ENCODE measurements at places on chromosomes 7 and 10.

DNA sequence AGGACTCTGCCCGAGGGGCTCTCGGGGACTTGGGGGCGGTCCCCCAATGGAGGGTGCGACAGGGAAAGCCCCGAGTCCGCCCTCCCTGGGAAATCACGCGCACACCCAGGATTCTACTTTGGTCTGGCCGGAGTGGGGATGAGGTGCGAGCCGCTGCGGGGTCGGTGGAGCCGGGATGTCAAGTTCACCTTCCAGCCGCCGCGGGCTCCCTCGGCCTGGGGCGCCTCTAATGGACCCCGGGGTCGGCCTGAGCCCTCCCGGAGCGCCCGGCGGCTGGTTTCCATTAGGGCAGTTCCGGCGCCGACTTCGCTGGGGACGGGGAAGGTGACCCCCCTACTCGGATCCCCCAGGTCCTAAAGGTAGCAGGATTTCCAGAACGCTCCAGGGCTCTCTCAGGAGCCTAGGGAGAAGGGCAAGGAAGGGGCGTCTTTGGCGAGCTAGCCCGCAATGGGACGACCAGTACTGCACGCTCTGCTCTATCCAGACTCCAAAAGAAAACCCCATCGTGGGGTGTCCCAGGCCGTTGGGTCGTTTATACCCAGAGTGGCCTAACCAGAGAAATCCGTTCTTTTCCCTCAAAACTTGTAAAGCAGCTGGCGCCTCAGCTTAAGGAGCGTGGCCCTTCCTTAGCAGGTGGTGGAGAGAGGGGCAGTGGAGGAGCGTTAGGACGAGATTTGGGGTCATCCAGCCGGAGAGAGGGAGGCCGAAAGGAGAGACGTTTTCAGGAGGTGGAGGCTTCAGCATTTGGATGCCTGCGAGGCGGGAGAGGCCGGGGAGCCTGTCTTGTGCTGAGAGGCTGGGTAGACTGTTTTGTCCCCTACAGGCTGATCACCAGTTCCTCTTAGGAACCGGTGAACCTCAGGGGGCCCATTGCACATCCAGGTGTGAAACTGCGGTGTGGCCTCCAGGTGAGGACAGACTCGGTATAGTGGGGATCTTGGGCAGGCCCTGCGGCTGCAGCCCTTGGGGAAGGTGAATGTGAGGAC, 860 bp upstream of the WDR86 start:
- no peak for DNase-seq

DNA sequence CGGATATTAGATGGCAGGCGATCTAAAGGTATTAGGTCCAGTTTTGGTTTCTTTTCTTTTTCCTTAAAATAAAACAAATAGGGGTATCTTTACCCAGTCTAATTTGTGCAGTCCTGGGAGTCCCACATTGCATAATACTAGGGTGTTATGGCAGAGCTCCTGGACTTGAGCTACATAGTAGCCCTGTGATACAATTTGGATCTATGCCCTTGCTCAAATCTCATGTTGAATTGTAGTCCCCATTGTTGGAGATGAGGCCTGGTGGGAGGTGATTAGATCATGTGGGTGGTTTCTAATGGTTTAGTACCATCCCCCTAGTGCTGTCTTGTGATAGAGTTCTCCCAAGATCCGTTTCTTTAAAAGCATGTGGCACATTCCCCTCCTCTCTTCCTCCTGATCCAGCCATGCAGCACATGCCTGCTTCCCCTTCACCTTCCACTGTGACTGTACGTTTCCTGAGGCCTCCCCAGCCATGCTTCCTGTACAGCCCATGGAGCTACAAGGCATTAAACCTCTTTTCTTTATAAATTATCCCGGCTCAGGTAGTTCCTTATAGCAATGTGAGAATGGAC, 141.9 kb downstream of the RPS24 start:
- no peak for DNase-seq

- DNase-seq, result no peak
Measured at GRCh38 chr10:90977855-90978486, 57.1 kb upstream of the ANKRD1 start.

GRCh38 chr7:122902751-122903495, 16.7 kb upstream of the CADPS2 start:
- no peak for DNase-seq

DNA sequence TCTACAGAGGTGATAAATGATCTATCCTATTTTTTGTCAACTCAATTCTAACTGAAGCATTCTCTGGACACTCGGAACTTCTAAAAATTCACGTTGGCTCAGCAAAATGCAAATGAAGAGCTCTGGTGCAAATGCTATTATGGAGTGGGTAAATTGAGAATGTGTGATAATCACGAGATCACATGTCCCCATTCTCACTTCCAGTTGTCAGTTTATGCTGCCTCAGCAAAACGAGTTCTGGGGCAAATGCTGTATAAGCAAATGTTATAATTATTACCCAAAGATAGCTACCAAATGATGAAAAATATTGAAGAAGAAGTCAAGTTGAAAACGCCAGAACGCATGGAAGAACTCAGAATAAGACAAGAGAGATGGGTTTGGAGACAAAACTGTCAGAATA, 29.4 kb downstream of the AKR1B1 start:
- no peak for DNase-seq

DNA sequence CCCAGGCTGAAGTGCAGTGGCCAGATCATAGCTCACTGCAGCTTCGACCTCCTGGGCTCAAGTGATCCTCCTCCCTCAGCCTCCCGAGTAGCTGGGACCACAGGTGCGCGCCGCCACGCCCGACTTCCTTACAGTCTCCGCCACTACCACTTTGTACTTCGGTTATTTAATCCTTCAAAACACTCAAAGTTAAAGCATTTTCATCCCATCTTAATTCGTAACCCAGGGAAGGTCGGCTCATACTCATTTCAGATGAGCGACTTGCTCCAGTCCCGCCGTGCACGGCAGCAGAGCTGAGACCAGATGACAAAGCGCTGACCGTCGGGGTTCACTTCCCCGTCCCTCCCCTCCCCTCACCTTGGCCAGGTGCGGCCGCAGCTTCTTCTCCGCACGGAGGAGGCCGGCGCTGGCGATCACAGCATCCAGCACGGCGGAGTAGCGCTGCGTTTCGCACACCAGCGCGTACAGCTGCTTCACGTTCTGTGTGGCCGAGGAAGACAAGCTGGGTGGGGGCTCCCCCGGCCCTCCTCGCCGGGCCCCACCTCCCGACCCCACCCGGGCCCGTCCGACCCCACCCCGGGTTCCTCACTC, 457 bp downstream of the NSUN5 start:
- no peak for DNase-seq

GRCh38 chr7:56026538-56026937, 24.7 kb downstream of the PSPH start:
- DNase-seq, result no peak

GRCh38 chr10:42972946-42973345, 103.9 kb upstream of the RET start:
- no peak for DNase-seq

- DNase-seq, result no peak
Measured at GRCh38 chr10:14093730-14094484, 236.8 kb downstream of the FRMD4A start.

DNA sequence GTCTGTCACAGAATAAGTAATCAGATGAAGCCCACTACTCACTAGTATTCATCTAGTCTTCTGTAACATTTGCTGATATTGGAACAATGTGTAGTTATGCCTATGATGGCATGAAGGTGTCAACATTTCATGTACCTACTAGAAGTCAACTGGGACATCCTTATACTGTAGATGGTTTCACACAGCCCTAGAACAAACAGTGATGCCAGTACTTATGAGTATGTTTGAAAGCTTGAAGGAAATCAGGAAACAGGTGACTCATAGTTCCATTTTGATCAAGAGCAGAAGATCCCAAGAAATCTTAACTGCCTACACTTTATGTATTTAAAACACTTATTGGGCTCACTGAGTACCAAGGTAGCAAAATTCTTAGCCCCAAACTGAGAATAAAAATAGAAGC, 1519.6 kb downstream of the REEP3 start:
- DNase-seq, result no peak

DNA sequence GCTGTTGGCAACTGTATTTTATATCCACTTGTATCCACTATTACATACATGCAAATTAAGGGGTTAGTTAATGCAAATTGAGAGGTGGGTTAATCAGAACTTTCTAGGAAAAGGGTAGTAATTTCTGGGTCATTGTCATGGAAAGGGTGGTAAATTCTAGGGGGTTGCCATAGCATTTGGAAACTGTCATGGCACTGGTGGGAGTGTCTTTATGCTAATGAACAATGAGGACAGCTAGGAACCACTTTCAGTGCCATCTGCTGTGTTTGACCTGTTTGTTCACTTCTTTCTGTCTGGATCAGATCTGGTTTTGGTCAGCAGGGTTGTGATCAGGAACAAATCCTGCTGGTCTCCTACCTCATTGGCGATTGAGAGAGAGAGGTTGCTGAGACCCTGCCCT, 283.3 kb upstream of the PRKCQ start:
- DNase-seq, result no peak

GRCh38 chr10:11879387-11880094, 56.4 kb downstream of the PROSER2 start:
- no peak for DNase-seq

DNA sequence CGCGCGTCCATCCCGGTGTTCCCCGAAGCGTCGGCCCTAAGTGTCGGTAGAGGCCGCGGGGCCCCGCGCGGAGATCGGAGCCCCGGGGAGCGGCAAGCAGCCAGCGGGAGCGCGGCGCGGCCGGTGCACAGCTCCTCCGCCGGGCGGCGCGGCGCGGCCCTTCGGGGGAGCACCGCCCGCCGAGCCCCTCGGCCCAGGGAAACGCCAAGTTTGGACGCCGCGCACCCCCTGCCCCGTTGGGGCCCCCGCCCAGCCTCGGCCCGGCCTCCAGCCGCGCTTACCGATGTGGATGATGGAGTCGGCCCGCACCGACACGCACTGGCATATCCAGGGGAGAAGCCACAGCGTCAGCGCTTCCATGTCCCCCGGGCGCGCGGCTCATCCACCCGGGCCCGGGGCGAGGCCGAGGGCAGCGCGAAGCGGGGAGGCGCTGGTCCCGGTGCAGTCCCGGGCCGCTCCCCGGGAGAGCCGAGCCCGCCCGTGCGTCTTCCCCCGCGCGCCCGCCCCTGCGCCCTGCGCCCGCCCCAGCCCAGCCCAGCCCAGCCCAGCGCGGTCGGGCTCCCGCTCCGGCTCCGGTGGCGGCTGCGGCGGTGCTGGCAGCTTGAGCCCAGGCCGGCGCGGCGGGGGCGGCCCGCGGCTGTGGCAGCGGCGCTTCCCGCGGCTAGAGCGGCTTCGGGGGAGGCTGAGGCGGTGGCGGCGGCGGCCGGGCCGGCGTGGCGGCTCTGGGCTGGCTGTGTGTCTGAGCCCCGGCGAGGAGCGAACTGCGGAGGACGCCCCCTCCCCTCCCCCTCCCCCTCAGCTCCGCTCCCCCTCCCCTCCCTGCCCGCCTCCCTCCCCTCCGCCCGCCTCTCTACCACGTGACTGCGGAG, at the start of gene GRID1:
Gene GRID1, minus strand, starts transcription at position 763 of the 869 bp plus-strand sequence.
- peak; percentile 53 for DNase-seq

- DNase-seq, result no peak
Measured at GRCh38 chr7:91899563-91899962, 19.1 kb upstream of the MTERF1 start.

- no peak for DNase-seq
Measured at GRCh38 chr7:47591655-47592572, 10.0 kb upstream of the TNS3 start.

GRCh38 chr10:89055159-89055558, 64.6 kb downstream of the FAS start:
- no peak for DNase-seq

- DNase-seq, result no peak
Measured at GRCh38 chr7:27435461-27435860, 192.9 kb downstream of the EVX1 start.

DNA sequence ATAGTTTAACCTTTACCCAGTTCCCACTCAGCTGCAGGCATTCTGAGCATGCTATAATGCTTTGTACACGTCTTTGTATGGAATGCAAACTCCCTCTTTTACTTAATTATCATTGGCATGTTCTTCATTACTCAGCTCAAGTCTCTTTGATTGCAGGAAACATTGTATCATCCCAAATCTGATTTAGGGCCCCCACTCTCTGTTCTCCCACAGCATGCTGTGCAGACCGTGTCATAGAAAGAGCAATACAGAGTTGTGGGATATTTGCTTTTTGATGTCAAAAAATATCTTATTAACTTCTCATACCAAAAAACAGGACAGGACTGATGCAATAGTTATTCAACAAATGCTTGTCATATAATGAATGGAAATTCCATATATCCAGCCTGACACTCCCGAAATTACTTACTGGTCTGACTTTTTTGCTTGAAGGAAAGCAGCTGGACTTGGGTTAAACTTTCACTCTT, 1081.5 kb upstream of the C7orf33 start:
- DNase-seq, result no peak

DNA sequence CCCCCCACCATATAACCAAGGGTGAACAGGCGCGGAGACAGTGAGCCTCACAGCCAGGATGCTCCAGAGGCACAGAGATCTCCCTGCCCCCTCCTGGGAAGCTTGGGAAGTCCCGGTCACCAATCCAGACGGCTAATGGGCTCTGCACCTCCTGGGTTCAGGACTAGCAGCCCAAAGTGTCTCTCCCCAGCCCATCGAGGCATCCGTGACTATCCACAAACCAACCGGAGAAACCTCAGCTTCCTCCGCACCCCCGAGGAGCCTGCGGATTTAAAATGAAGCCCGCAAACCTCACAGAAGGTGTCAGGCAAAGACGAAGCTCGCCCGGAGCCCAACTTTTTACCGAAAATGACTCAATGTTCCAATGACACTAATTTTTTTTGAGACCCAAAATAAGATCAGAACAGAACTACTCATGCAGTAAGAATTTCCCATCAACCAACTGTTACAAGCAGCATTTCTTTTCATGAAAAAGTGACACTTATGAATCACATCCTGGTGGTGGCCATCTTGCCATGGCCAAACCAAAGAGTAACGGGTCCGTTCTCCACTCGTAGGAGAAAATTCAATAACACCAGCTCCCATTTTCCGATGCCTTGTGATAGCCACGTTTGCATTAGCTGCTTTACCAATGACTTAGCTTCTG, 6.0 kb downstream of the PDGFA start:
- no peak for DNase-seq

DNA sequence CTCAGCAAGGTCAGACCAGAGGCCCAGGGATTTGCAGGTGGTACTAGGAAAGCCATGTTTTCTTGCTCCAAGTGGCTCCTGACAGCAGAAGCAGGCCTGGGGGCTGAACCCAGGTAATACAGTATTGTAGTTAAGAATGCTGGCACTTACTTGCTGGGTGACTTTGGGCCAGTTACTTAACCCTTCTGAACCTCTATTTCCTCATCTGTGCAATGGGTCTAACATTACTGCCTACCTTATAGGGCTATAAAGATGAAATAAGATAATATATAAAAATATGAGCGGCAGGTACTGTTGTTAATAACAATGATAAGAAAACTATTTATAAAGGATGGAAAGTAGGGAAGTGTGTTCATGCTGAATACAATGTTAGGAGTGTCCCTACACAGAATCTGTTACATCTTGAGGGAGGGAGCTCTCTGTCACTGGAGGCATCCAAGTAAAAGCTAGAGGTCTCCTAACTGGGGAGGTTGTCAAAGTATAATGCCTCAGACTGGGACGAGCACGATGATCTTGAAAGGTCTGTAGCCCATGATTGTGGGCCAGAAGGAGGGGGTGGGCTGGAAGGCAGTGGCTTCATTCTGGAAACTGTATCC, 26.9 kb downstream of the ADAMTS14 start:
- DNase-seq, result no peak
